ENCODE measurements at places on chromosomes 5 and 9. TPM values are rescaled to one million over a fixed set of nuclear protein-coding genes. Genes with fewer than 3 reads are reported as not detected.

- DNase-seq, result no peak
These were observed 131.4 kb upstream of the MAN2A1 start for GRCh38 chr5:109558364-109558763.

DNA sequence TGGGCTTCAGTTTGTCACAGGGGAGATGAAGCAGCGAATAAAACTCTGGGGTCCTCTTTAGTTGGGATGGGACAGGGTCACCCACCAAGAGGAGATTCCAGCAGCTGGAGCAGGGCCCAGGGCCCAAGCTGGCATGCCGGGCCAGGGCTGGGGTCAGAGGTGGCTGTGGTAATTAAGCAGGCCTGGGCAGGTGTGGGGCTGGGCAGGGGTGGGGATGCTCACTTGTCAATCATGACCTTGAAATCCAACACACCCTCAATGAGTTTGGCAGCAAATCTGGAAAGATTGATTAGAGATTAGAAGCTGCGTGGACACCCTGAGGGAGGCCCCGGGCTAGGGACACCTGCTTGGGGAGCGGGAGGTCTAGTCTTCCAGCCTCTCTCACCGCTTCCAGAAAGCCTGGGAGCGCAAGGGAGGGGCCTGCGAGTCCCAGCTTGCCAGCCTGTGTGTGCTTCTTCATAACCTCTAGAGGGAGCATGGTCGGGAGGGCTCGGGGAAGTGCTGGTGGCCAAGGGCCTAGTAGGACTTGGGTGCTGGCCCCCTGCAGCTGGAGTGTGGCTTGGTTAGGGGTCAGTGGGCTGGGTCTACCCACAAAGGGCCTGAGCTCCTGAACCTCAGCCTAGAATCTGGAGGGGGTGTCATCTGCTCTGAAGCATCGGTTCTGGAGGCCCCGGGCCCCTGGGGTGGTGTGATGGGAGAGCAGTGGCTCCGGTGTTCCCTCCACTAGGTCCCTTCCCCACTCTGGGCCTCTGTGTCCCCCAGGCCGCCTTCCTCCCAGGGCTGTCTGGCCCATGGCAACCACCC lies 7.6 kb downstream of the CRAT start:
- DNase-seq, result no peak

GRCh38 chr9:108345826-108346225 lies 510.0 kb downstream of the ACTL7B start:
- DNase-seq, result no peak

DNA sequence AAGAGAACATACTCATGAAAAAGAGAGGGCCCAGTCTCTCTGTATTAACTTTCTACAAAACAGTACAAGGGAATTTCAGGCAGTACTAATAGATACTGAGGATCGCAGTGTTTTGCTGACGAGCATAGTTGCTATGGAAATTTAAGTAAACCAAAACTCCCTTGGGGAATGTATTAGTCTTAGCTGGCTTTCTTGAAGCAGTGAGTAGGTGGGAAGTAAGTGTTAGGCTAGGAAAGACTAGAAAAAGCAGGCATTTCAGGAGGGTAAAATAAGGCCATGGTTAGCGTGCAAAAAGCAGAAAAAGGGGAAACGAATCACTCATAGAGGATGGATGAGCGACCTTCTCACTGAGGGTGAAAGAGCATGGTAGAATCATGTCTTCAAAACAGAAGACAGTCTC lies 84.3 kb upstream of the ACTBL2 start:
- no peak for DNase-seq

DNA sequence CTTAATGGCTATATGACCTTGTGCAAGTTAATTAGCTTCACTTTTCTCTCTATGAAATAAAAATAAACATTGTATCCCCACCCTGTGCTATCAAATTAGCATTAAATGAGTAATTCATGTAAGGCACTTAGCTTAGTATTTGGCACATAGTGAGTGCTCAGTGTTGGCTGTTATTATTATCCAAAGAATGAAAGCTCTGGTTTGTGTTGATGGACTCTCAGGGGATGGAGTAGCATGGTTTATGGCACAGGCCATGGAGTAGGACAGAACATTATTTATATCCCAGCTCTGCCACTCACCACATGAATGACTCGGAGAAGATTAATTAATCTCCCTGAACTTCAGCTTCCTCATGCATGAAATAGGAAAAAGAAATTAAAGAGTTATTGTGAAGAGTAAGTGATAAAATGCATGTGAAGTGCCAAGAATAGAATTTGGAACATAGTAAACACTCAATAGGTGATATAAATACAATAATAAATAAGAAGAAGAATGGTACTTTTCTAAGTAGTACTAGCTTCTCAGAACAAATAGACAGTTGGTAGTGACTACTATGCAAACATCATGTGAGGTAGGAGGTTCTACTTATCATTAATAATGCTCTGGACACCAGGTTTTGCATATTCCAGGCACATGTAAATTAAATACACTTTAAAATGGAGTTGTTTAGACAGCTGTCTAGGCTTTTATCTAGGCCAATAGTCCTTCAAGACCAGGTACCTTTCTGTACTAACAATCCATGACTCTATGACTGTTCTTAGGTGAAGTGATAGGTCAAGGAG lies 146.4 kb downstream of the GRIA1 start:
- no peak for DNase-seq

GLIPR2 gene
- total RNA-seq, result 1.5 TPM

IFNB1 gene
- total RNA-seq, result not detected

NTNG2 gene
- total RNA-seq, result 0.38 TPM
